ENCODE measurements at places on chromosomes 1 and 21. TPM values are rescaled to one million over a fixed set of nuclear protein-coding genes. Genes with fewer than 3 reads are reported as not detected.

OR10Z1 gene
- total RNA-seq = not detected

S100A7A gene
- total RNA-seq = not detected

ADGRB2 gene
- total RNA-seq = 1.8 TPM

- no peak for DNase-seq
These were observed 63.6 kb upstream of the GNG12 start for GRCh38 chr1:67896826-67897225.

DNA sequence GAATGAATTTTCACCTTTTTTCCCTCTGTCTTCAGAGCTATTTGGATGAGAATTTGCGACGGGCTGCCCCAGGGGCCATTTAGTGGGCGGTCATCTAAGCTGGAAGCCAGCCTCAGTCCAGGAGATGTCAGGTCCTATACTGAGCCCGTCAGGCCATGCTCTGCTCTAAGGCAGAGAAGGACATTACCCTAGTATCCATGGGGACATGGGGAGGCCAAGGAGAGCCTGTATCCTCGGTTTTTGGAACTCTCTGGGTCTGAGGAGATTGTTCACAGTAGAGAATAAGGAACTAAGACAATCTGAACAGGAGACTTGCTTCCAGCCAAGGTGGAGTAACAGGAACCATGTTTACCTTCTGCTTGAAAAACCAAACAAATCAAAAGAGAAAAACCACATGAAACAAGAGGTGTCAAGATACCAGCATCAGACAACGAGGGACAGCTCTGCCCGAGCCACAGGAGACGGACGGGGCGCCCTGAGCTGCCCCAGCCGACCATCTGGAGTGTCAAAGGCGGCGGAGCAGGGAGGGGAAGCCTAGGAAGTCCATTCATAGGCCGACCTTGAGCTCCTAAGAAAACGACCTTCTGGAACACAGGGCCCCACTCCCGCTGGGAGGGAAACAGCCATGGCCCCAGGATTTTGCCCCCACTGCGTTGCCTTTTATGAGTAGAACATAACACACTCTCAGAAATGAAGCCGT lies 20.0 kb upstream of the ADARB1 start:
- DNase-seq = no peak

- peak; percentile 87 for DNase-seq
These were observed 146.1 kb upstream of the FGGY start for GRCh38 chr1:59150577-59151386.

DNA sequence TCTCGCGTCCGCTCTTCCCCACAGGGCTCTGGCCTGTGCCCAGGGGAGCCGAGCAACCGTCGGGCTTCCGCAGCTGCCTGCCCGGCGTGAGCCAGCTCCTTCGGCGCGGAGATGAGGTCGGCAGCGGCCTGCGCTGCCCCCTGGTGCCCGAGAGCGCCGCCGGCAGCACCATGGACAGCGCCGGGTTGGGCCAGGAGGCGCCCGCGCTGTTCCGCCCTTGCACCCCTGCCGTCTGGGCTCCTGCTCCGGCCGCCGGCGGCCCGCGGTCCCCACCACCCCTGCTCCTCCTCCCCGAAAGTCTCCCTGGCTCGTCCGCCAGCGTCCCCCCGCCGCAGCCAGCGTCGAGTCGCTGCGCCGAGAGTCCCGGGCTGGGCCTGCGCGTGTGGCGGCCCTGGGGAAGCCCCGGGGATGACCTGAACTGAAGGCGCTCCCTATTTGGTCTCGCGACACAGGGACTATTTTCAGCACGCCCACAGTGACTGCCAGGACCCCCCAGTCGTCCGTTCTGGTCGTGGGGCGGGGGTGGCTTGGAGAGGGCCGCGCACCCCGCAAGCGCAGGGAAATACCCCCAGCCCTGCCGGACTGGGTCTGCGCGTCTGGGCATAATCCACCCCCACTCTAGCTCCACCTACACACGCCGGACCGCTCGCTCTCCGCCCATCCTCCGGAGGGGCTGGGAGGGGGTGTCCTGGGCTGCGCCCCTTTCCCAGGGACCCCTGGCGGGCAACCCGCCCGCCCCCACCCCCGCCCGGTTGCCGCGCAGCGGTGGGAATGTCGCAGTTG lies 1.3 kb downstream of the HES3 start:
- DNase-seq = peak; percentile 89
